ENCODE measurements at places on chromosomes 16 and 17. TPM values are rescaled to one million over a fixed set of nuclear protein-coding genes. Genes with fewer than 3 reads are reported as not detected.

DNA sequence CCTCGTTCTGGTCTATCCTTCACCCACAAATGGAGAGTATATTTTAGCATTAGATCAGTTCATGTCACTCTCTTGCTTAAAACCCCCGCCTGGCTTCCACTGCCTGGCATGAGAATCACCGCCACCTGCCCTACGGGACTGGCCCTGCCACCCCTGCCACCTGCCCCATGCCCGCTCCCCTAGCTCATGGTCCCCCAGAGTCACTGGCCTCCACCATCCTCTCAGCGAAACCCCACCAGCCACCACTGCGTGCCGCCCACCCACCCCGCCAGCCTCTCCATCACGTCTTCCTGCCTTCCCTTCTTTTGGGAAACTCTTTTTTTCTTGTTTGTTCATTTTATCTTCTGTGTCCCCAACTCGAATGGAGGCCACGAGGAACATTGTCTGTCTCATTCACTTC, 982 bp upstream of the ENPP7 start:
- H3K4me3 ChIP-seq = no peak overlapping the region
- no peaks in the 10 kb centered on the region for H3K27me3 ChIP-seq
- peak overlapping the region; percentile 20 for H3K27ac ChIP-seq
- DNase-seq = no peak
- H3K4me1 ChIP-seq = peaks cover 25% of the 10 kb centered on the region

GRCh38 chr17:17057057-17057551, 14.8 kb downstream of the MPRIP start:
- no peak for DNase-seq
- H3K27ac ChIP-seq = no peak overlapping the region
- H3K4me3 ChIP-seq = no peak overlapping the region
- H3K27me3 ChIP-seq = no peaks in the 10 kb centered on the region

DNA sequence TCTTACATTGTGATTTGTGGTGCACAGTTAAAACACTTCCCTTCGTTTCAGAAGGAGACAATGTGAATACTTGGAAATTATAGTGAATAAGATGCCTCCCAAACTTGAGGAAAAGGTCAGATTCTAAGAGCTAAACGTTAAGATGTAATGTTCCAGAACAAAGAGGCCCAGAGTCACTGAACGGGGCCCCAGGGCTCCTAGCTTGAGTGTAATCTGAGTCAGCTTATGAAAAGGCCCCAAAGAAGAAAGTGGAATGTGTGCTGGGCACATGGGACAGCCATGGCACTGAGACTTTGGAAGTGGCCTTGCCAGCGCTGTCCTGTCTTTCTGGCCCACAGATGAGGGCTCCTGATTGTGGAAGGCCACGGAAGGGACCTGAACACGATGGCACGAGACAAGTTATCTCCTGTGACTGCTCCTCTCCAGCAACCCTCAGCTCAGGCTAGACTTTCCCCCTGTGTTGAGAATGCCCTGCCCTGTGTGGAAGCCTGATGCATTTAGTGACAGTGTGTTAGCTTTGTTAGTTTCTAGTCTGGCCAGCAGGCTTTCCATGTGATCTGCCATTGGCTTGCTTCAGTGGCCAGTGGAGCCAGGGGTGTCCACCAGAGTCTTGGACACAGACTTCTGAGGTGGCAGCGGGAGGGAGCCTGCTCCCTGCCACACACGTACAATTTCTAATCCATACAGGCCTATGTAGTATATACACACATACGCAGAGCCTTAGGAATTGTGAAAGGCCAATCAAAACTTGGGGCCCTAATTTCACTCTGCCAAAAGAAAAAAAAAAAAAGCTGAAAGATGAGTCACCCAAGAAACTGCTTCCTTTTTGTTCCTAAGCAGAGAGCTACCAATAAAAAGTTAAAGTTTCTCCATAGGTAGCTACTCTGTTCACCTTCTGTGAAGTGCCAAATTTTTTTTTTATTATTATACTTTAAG, 13.1 kb downstream of the SPATA33 start:
- peaks cover 12% of the 10 kb centered on the region for H3K4me1 ChIP-seq
- no peak for DNase-seq
- no peak overlapping the region for H3K4me3 ChIP-seq
- no peaks in the 10 kb centered on the region for H3K27me3 ChIP-seq
- no peak overlapping the region for H3K27ac ChIP-seq

TNK1 gene
- 2.6 TPM for total RNA-seq

DNA sequence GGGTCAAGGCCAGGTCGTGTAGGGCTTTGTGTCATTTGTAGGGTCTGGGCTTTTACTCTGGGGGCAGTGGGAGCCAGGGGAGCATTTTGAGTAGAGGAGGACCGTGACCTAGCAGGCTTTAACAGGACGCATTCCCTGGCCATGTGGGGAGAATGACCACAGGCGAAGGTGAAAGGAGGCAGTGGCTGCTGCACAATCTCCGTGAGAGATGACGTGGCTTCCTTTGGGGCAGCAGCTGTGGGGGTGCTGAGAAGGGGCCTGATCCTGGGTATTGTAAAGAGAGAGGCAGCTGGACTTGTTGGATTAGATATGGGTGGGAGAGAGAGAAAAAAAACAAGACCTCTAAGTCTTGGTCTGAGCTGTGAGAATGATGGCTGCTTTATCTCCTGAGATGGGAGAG, 46.0 kb downstream of the KATNIP start:
- H3K4me1 ChIP-seq = no peaks in the 10 kb centered on the region
- H3K4me3 ChIP-seq = no peak overlapping the region
- no peak for DNase-seq
- H3K36me3 ChIP-seq = no peaks in the 10 kb centered on the region
- no peak overlapping the region for H3K27ac ChIP-seq
- H3K27me3 ChIP-seq = no peaks in the 10 kb centered on the region

CMTM4 gene
- 1.2 TPM for total RNA-seq

- H3K4me3 ChIP-seq = no peak overlapping the region
- peak; percentile 51 for DNase-seq
- peaks cover 51% of the 10 kb centered on the region for H3K27me3 ChIP-seq
- H3K27ac ChIP-seq = no peak overlapping the region
- no peaks in the 10 kb centered on the region for H3K36me3 ChIP-seq
Measured at GRCh38 chr16:56673921-56674320, 4.3 kb downstream of the MT1H start.

DNA sequence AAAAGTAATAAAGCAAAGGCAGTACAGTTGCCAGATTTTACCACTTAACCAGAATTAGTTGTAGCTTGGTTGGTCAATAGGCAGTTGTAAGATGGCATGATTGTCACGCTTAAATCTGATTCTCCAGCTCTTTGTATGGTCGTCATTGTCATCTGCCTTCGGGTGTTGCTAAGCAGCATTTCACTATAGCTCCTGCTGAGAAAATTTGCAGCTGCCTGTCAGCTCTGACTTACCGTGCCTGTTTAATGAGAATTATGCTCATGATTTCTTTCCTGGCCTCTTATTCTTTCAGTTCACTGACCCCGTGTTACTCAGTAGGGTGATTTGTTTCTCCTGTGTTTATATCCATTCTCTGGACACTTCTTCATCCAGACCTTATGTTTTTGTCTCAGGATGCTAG, 66.7 kb downstream of the TANGO6 start:
- H3K27me3 ChIP-seq = no peaks in the 10 kb centered on the region
- no peaks in the 10 kb centered on the region for H3K4me1 ChIP-seq
- no peak overlapping the region for H3K4me3 ChIP-seq
- H3K36me3 ChIP-seq = peaks cover 5% of the 10 kb centered on the region
- H3K27ac ChIP-seq = no peak overlapping the region
- no peak for DNase-seq

GRCh38 chr17:57508671-57509070, 236.4 kb downstream of the CCDC182 start:
- DNase-seq = no peak
- H3K27me3 ChIP-seq = no peaks in the 10 kb centered on the region
- H3K27ac ChIP-seq = no peak overlapping the region
- no peaks in the 10 kb centered on the region for H3K4me1 ChIP-seq
- H3K36me3 ChIP-seq = peaks cover 14% of the 10 kb centered on the region

GRCh38 chr17:2041561-2042389, at the start of gene OVCA2:
OVCA2 (plus strand) TSS chr17:2042022; CDS start chr17:2042048, 26 bp downstream.
- H3K27ac ChIP-seq = peak within 1 kb of the TSS; percentile 92
- DNase-seq = peak; percentile 98
- peaks cover 24% of the 10 kb centered on the region for H3K4me1 ChIP-seq

PITPNM3 gene
- 0.68 TPM for total RNA-seq

DNA sequence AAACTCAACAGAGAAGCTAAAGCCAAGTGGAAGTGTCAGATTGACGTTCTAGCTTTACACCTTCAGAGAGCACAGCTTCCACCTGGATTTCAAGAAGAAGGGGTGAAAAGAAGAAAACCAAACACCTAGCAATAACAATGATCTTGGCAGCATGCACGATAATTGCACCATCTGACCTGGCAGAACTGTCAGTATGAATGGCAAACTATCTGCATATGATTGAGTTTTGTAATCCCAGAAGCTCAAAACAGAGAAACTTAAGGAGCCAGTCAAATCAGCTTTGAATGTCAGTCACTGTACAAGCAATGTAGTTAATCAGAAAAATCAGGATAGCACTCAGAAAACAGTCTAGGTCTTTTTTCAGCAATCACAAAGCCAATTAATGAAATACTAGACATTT, 427.1 kb downstream of the ZFHX3 start:
- H3K4me3 ChIP-seq = no peak overlapping the region
- no peak for DNase-seq
- peaks cover 3% of the 10 kb centered on the region for H3K36me3 ChIP-seq
- H3K27me3 ChIP-seq = no peaks in the 10 kb centered on the region
- H3K4me1 ChIP-seq = no peaks in the 10 kb centered on the region
- H3K27ac ChIP-seq = no peak overlapping the region

GRCh38 chr17:36623281-36623680, 21.9 kb downstream of the MRM1 start:
- no peak overlapping the region for H3K27ac ChIP-seq
- DNase-seq = no peak
- H3K27me3 ChIP-seq = no peaks in the 10 kb centered on the region
- no peak overlapping the region for H3K4me3 ChIP-seq
- H3K4me1 ChIP-seq = peaks cover 2% of the 10 kb centered on the region

- DNase-seq = no peak
- no peak overlapping the region for H3K27ac ChIP-seq
- peaks cover 11% of the 10 kb centered on the region for H3K36me3 ChIP-seq
- H3K4me3 ChIP-seq = no peak overlapping the region
Measured at GRCh38 chr16:53848277-53848942, 144.5 kb downstream of the FTO start.

SLC16A3 gene
- 257 TPM for total RNA-seq

TMEM92 gene
- not detected for total RNA-seq

DNA sequence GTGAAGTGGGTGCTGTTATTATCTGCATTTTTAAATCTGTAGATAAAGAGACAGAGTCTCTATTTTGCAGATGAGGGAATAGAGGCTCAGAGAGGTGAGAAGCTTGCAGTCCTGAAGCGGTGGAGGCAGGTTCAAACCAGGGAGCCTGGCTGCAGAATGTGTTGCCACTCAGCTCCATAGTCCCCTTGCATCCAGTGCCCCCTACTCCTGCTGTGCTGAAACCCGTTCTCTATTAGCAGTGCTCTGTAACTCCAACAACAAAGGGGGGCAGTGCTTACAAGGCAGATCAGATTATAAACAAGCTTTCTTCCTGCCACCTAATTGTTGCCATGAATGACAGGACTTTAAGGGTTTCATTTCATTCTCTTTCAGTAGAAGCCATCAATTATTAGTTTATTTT, 118.1 kb upstream of the CACNG3 start:
- H3K27me3 ChIP-seq = no peaks in the 10 kb centered on the region
- no peak overlapping the region for H3K27ac ChIP-seq
- no peak overlapping the region for H3K4me3 ChIP-seq
- H3K36me3 ChIP-seq = peaks cover 24% of the 10 kb centered on the region
- H3K4me1 ChIP-seq = peaks cover 8% of the 10 kb centered on the region

DNA sequence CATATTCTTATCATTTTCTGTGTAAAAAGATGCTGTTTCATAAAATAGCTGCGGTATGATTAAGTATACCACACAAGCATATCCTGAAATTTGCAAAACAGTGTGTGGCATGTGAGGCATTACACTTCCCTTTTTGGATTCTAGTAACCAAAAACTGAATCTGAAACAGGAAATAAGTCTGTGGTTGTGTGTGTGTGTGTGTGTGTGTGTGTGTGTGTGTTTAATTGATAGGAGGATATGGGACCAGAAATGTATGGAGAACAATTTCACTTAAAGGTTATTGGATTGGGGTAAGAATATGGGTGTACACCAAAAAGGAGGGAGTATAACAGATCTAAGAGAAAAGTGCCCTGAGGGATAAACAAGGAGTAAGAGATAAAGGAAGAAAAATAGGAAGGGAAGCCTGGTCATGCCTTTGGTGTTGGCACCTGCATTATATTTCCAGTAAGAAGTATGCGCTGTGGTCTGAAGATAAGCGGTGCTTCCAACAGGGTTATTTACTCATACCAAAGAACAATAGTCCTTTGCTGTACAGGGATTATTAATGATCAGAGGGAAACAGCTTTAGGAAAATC, 4.0 kb downstream of the LYRM1 start:
- no peaks in the 10 kb centered on the region for H3K27me3 ChIP-seq
- peak; percentile 44 for DNase-seq
- H3K4me3 ChIP-seq = peak overlapping the region; percentile 32
- peak overlapping the region; percentile 81 for H3K27ac ChIP-seq
- H3K36me3 ChIP-seq = peaks cover 56% of the 10 kb centered on the region

DNA sequence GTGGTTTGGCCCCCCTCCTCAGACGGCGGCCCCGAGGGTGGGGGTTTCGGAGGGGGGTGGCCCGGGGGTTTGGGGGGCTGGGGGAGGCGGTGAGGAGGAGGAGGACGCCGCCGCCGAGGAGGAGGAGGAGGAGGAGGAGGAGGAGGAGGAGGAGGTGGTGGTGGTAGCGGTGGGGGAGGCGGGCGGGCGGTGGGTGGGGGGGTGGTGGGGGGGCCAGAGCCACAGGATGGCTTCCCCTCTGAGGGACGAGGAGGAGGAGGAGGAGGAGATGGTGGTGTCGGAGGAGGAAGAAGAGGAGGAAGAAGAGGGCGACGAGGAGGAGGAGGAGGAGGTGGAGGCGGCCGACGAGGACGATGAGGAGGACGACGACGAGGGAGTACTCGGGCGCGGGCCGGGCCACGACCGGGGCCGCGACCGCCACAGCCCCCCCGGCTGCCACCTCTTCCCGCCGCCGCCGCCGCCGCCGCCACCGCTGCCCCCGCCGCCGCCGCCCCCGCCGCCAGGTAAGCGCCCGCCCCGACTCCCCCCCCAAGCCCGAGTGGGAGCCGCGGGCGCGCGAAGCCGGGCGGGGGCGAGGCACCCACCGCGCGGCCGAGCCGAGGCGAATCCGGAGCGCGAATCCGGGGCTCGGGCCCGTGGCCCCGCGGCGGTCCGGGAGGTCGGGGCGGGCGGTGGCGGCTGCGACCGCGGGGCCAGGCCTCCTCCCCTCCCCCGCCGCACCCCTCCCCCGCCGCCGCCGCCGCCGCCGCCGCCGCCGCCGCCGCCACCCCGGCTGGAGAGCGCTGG, 3.8 kb upstream of the CHD3 start:
- H3K4me1 ChIP-seq = no peaks in the 10 kb centered on the region
- no peaks in the 10 kb centered on the region for H3K27me3 ChIP-seq

All from activated CD8-positive, alpha-beta T cell treated with anti-CD3 and anti-CD28 coated beads, Interleukin-2, amount 10 ng/mL, durations not matched to agents 7 days and 5 days (primary cell).